ENCODE measurements at places on chromosomes 13 and 19. TPM values are rescaled to one million over a fixed set of nuclear protein-coding genes. Genes with fewer than 3 reads are reported as not detected.

Gene RELB
- 7.1 TPM for total RNA-seq

Gene ENOX1
- total RNA-seq = 9.7 TPM

Gene DDX49
- 31.8 TPM for total RNA-seq

Gene ZNF836
- total RNA-seq = 14.0 TPM

Gene ZNF681
- total RNA-seq = 3.6 TPM

DNA sequence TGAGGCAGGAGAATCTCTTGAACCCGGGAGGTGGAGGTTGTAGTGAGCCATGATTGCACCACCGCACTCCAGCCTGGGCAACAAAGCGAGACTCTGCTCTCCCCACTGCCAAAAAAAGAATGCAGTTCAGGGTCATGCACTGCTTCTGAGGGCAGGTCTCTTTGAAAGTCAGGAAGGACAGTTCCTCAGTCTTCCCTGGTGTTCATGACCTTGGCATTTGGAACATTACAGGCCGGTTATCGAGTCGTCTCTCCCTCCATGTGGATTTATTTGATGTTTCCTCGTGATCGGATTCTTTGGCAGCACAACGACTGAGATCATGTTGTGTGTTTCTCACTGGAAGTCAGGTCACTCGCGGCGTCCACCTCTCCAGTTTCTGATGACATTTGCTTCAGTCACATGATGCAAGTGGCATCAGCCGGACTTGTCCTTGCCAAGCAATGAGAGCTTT, 17.2 kb downstream of the FGF21 start:
- DNase-seq = no peak

GRCh38 chr13:26705536-26705935, 55.0 kb downstream of the GPR12 start:
- no peak for DNase-seq

DNA sequence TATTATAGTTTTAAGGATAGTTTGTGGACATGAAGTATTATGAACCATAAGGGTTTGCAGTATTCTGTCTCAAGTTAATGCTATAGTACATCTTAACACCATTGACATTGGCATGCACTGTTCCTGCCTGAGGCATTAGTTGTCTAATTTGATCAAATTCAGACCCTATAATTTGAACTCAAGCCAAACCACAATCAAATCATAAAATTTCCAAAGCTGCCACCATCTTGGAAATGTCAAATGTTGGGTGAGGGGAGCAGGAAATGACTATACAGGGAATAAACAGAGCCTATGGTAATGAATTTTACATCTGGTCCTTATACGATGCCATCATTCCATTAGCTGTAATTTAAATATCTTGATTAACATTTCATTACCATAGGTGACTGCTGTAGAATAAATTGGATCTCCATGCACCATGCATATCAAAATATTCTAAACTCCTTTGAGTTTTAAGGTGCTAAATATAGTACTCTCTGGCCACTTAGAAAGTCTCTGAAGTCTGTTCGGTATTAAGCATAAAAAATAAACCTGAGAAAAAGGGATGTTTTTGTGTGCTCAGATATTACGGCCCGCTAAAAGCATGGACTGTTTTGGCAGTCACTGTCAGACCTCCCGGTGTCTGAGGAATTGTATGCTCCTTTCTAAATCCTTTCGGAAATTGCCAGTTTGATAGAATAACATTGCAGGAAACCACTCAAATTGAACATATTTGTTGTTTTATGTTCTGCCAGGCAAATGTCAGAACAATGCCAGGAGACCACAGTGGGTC, 257.7 kb downstream of the SPRY2 start:
- DNase-seq = peak; percentile 4

DNA sequence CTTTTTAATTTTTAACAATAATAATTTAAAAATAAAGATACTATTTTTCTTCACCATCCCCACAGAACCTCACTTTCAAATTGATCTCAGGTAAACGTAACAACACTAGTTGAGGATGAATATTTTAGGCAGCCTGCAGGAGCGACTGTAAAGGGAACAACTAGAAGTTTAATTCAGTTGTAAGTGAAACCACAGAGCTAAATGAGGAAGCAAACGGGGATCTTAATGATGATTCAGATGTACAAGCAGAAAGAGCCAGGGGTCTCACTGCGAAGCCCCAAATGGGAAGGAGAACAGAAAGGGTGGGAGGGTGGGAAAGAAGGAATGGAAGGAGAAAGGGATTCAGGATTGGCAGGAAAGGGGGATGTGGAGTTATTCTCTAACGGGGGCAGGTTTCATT, 54.6 kb upstream of the RAP2A start:
- DNase-seq = no peak

DNA sequence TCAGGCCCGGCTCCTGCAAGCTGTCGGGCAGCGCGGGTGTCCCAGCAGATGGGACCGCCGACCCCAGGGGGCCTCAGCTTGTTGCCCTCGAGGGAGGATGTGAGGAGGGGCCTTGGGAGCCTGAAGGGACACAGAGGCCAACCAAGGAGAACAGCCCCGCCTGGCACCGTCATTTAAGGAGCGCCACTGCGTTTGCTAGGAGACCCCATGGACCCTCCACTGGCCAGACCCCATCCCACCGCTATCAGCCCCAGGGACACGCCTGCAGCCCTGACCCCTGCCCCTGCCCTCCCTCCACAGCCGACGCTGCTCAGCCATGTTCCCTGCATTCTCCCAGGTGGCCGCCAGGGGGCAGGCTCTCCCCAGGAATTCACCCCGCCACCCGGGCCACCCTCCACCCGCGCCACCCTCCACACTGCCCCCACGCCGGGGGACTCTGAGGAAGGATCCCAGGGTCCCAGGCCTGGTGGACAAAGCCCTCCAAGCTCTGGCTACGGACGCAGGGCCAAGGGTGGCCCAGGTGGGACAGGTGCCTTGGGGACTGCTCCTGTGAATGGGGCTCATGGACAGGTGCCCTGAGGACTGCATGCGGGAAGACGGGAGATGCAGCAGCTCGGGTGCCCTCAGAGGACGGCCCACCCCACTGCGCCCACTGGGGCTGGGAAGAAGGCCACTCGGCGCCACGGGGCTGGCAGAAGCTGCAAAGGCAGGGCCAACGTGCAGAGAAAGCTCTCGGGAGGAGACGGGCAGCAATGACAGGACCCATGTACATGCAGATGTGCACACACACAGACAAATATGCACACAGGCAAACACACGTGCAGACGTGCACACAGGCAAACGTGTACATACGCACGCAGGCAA, 34.4 kb downstream of the PIP5K1C start:
- DNase-seq = peak; percentile 19

DNA sequence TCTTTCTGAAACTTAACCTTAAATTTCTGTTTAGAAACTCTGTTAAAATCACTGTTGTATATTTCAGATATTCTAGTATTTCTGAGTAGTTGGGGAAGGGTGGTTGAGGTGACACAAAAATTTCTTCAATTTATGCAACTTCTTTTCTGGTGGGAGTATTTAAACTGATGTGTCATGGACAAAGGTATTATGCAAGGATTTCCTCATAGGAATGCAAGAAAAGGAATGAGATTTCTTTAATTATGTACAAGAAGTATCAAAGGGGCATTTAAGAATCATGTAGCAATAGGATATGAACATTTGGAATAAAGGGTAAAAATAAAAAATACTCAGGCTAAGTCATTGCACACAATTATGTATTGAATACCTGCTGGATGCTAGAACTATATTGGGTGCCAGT, 575.8 kb upstream of the KLF12 start:
- no peak for DNase-seq

DNA sequence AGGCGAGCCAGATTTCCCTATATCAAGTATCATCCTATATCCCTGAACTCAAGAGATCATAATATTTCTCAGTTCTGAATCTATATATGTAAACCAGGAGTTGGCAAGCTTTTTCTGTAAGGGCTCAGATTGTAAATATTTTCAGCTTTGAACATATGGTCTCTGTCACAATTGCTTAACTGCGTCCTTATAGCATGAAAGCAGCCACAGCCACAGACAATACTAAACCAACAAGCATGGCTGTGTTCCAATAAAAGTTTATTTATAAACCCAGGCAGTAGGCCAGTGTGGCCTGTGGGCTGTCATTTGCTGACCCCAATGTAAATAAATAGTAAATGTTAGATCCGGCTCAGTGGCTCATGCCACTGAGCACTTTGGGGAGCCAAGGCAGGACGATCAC, 12.2 kb upstream of the MYH14 start:
- DNase-seq = no peak

DNA sequence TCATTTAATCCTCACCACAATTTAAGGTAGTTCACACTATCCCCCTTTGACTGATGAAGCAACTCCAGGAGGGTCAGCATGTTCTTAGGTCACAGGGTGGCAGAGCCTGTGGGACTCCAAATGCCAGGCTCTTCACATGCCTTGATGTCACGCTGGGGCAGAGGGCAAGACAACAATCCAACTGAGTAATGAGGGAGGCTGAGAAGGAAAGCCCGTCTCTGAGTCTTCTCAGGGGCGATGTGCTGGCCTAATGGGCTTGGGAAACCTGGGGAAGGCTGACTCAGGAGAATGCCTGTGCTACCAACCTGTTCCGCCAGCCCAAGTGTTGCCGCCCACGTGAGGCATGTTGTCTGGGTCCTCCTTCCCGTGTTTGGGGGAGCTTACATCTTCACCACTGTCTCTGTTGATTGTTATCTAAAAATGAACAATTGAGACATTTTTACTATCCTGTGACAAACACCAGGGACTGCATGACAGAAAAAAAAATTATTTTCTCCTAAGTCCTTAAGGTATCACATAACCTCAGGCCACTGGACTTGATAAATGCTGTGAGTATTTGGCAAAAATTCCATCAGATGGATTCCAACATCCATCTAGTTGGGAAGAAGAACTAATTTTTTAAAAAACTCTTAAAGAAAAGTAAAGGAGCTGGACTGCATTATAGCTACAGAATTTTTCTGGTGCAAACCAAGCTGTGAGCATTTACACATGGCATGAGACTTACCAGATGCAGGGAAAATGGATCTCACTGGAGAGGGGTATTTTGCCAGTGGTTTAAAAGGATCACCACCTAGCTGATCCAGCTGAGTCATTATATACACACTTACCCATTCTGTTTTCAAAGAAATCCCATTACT, 157.5 kb downstream of the RGCC start:
- DNase-seq = no peak

DNA sequence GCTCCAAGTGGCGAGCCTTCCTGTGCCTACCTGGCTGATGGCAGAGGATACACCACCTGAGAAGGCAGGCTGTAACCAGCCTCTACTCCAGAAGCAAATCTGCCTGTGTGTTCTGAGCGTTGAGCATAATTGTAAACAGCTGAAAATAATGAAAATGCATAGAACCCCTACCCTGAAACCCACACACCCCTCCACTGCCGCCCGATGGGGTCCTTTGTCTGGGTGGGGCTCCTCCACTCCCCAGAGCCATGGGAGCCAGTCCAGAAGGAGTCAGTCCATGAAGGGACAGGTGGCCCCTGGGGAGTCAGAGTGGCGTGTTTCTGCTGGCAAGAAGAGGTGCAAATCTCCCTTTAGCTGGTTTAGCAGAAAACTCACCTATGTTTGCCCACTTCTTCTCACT, 8.0 kb upstream of the SOX1 start:
- no peak for DNase-seq

DNA sequence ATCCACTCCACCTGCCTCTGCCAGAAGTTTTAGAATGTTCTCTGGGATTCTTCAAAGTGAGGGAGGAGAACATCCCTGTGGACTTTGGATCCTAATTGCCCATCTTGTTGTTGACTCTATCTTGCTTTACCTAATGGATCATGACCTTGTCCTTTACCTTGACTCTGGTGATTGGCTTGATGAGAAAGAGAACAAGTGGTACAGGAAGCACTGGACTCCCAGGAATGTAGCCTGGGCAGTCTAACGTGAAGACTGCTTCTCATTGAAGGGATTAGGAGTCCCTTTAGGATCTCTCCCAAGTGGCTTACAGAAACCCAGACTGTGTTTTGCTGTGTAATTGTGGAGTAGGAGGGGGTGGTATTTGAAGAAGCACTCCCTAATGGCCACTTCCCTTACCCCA, 63.9 kb downstream of the SLC10A2 start:
- no peak for DNase-seq

GRCh38 chr13:46906405-46906804, 9.6 kb upstream of the HTR2A start:
- no peak for DNase-seq

GRCh38 chr13:32125751-32126150, 94.2 kb downstream of the FRY start:
- no peak for DNase-seq

GRCh38 chr19:52542984-52543664, 15.7 kb downstream of the ZNF808 start:
- DNase-seq = no peak

DNA sequence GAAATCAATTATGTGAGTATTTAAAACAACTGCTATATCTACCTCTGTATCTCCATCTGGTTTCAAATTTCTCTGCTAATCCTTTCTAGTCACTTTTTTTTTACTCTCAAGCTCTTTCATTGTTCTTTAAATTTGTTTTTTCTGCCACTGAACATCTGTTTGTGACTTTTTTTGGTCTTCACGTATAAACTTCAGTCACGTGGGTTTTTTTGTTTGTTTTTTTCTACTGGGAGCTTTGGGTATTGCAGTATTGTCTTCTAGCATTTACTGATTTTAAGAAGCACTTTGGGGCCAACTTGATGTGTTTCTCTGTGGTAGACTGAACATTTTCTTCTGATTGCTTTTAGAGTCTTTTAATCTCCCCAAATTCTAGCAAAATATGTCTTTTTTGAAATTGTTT, 262.6 kb upstream of the RXFP2 start:
- peak; percentile 3 for DNase-seq

DNA sequence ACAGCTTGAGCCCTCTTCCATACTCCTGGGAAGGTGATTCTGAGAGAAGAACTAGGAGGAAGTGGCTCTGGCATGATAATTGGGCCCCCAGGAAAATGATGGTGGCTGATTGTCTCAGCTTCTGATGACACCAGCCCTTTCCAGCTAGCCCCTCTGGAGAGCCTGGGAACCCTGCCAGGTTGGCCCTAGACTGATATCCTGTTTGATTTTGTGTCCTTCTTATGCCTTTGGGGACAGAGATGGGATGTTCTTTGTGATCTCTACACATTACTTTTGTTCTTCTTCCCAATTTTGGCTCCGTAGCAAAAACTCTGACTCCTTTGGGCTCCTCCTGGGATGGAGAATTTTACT, 39.7 kb downstream of the ERICH6B start:
- DNase-seq = no peak

- DNase-seq = no peak
Measured at GRCh38 chr13:110560601-110561343, 750 bp downstream of the RAB20 start.

GRCh38 chr19:42529248-42529764, 1.0 kb upstream of the CEACAM1 start:
- DNase-seq = no peak

GRCh38 chr13:40776681-40777165, 5.7 kb upstream of the MRPS31 start:
- no peak for DNase-seq

All from skin of body (tissue), 3 donors.